Heart left ventricle (tissue), 16 donors: ENCODE measurements at places on chromosomes 7 and 10. TPM values are rescaled to one million over a fixed set of nuclear protein-coding genes. Genes with fewer than 3 reads are reported as not detected.

Gene SPDYE16
- total RNA-seq: not detected

Gene HYAL4
- total RNA-seq: 0.21 TPM

Gene TRPV6
- total RNA-seq: not detected

Gene HOXA9
- not detected for total RNA-seq

Gene ACBD7
- total RNA-seq: not detected

Gene NUDT5
- 12.2 TPM for total RNA-seq

Gene NXPH1
- not detected for total RNA-seq

Gene ANLN
- 0.88 TPM for total RNA-seq

Gene BTBD16
- total RNA-seq: 0.23 TPM

Gene LDB3
- 1,136 TPM for total RNA-seq

Gene LIPJ
- not detected for total RNA-seq

Gene AMPH
- 1.6 TPM for total RNA-seq

Gene MINDY3
- 21.0 TPM for total RNA-seq

Gene SH2D4B
- not detected for total RNA-seq

Gene MYO1G
- 0.79 TPM for total RNA-seq

Gene NKX6-2
- total RNA-seq: not detected

DNA sequence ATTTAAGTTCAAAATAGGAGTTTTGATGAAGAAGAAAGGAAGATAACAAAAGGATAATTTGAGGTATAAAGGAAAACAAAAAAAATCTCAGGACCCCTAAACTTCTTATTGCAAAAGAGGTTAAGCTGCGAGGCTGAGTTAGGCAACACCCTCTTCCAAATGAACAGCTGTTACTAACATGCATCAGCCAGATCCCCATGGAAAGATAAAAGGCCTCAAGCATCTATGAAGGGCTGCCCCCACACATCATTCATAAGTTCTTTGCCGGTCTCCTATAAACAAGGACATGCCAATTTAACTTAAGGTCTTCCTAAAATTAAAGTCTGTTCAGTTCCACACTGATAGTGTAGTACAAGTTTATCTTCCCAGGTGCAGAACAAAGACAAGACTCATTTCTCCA is 75.8 kb upstream of the IMMP2L start:
- DNase-seq: no peak

DNA sequence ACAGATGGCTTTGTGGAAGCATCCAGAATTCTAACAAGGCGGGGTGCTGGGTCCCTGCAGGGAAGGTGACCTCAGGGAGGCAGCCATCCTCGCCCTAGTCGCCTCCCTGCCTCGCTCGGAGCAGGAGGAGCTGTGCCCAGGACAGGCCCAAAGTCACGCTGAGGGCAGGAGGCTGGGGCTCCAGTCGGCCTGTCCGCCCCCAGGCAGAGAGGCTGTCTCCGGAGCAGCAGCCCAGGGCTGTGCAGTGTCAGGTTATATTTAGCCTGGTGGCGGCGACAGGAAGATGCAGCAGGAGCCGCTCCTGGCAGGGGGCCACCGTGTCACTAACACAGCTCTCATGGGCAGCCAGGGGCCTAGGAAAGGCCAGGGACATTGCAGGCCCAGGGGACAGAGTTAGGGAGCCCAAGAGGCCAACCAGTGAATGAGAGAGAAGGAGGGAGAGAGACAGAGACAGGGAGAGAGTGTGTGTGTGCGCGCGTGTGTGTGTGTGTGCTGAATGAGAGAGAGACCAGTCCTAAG is 13.5 kb downstream of the KCNH2 start:
- DNase-seq: peak; percentile 96

GRCh38 chr7:127858091-127858914 is 172.9 kb downstream of the LRRC4 start:
- DNase-seq: no peak

GRCh38 chr10:86579883-86580520 is 58.4 kb upstream of the WAPL start:
- no peak for DNase-seq

DNA sequence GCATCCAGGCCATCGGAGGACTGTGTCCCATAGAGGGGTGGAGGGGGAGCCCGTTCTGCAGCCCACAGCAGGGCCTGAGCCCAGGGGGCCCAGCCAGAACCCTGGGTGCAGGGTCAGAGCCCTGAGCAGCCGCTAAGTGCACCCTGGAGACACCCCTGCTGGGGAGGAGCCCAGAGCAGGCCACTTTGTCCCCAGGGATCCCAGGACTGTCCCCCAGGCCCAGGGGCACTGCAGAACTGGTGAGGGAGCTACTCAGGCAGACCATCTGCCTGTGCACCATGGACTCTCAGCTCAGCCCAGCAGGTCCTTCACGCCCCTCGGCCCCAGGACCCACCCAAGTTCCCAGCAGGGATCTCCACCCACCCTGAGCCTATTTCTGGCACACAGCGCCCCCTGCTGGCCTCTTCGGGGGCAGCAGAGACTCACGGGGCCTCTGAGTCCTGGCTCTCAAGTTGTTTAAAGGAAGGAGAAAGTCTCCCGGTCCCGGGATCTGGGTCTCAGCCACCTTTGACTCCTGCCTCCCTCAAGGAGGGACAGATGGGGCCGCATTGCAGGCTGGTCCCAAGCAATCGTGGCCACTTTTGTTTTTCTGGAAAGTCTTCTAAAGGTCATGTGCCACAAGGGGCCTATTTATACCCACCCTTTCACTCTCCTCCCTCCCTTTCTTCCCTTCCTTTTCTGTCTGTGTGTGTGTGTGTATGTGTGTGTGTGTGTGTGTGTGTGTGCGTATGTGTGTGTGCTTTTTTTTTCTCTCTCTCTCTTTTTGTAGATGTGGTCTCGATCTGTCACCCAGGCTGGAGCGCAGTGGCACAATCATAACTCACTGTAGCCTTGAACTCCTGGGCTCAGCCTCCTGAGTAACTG is 90.3 kb downstream of the MYL10 start:
- peak; percentile 59 for DNase-seq

DNA sequence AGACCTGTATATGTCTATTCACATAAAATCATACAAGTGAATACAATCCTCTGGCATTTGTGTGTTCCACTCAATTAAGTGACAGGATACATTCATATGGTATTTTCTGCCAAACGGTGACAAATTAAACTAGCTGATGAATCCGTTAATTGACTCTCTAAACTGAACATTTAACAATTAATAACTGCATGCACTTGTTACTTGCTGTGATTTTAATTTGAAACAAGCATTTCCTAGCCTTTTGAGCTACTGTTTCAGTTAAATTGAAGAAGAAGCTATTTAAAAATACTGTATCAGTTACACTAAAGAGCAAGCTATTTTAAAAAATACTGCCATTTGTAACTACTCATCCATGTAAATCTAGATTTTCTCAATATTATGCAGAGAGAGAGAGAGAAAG is 67.4 kb downstream of the HTR7 start:
- no peak for DNase-seq

DNA sequence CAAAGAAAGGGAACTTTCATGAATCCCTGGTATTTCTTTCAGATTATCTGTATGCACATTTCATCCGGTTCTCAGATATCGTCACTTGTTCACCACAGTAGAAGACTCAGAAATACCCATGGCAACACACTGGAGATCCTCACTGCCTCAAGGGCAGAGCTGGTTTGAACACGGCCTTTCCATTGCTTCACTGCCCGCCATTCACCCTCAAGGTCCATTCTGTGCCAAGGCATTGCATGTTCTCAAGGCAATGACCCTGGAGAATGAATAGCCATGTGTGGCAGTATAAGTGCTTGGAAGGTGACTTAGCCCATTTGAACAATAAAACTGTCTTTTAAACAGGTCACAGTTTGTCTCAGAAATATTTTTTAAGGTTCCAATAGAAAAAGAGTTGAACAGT is 606.5 kb downstream of the IPMK start:
- no peak for DNase-seq

- no peak for DNase-seq
Measured at GRCh38 chr7:148473703-148474480, 116.7 kb upstream of the C7orf33 start.

GRCh38 chr10:120989996-120990598 is 138.9 kb downstream of the WDR11 start:
- DNase-seq: no peak

DNA sequence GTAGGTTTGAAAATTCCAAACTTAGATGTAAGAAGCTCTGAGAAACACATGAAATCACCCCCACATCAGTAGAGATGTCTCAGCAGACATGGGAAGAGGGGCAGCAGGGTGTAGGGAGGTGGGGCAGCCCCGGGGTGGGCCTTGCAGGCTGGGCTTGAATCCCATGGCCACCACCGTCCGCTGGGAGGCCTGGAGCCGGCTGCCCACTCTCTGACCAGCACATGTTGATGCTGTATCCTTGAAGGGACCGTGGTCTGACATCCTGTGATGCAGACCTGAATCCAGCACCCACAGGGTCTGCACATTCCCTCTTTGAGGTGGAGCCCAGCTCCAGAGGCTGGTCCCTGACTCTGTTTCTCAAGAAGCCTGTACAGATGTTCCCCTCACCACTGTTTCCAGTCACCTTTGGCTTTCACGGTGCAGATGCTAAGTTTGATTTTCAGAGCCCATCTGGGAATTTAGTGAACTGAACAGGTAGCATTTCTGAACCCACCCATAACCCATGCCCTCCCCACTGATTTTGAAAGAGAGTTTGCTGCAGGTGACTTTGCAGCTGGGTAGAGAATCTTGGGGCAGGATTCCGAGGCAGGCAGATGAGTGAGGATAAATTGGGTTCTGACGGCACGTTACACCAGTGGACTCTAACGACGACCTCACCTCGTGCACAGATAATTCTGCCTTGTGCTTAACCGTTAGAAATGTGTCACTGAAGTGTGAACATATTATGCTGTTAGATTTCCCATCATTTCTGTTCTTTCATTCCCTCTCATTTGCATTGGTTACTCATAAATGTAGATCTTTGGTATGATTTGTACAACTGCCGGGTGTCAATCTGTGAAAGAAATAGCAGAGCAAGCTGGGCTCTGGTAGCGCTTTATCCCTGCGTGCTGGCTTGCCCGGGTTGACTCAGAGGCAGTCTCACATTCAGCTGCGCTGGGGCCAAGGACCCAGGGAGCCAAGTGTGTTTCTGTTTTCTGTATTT is 45.7 kb downstream of the IKZF1 start:
- DNase-seq: no peak

DNA sequence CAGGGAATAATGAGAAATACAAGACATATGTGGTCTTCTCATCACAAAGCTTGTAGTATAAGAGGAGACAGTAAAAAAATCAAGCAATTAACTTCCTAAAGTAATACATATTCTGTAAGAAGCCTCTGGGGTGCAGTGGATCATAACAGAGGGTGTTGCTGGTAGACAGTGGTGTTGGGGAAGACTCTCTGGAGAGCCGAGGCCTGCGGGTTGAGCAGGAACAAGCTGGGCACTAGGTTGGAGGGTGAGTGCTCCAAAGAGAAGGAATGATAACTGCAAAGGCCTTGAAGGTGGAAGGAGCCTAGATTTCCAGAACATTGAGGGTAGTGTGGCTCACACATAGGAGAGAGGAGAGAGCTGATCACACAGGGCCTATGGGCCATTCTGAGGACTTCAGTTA is 1.5 kb downstream of the GIMAP4 start:
- DNase-seq: no peak

GRCh38 chr10:117462816-117463544 is 79.6 kb upstream of the EMX2 start:
- DNase-seq: no peak

GRCh38 chr7:12369756-12370155 is 33.9 kb downstream of the VWDE start:
- no peak for DNase-seq

DNA sequence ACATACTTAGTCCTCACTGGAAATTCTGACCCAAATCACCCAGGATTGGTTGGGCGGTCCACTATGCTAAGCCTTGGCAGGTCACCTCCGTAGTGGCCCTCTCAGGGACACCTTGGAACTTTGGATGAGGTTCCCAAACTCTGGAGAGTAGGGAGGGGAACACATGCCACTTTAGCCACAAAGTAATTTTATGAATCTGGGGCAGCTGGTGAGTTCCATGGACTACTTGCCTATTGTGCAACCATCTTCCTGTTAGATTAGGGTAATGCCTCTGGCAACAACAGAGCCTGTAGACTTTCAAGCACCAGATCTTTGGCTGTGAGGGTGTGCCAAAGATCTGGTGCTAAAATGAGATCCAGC is 77.7 kb downstream of the ITGB8 start:
- no peak for DNase-seq

- no peak for DNase-seq
Measured at GRCh38 chr7:43785420-43785819, 26.9 kb downstream of the BLVRA start.

- no peak for DNase-seq
Measured at GRCh38 chr10:126616737-126617136, 53.8 kb downstream of the C10orf90 start.

DNA sequence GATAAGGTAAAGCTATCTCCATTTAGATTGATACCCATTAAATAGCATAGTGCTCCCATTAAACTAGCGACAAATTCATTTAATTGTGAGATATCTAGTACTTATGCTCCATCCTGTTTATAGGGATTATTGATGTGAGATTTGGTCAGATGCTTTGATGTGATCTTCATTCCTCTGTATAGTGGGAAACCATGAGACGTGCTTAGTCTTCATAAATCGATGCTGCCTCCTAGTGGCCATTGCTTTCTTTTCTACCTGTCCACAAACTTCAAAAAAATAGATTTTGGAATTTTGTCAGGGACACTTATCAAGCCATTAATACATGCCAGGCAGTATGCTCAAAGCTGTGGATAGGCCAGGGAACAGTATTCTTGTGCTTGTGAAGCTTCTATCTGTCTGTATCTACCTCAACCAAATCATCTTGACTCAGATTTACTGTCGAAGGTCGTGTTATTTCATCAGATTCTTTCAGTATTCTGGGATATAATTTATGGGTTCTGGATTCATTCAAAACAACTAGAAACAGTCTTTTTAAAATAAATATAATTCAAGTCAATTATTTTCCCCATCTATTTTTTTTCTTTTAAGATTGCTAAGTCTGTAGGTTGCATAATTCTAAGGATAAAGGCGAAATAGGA is 12.0 kb downstream of the LSM8 start:
- no peak for DNase-seq

DNA sequence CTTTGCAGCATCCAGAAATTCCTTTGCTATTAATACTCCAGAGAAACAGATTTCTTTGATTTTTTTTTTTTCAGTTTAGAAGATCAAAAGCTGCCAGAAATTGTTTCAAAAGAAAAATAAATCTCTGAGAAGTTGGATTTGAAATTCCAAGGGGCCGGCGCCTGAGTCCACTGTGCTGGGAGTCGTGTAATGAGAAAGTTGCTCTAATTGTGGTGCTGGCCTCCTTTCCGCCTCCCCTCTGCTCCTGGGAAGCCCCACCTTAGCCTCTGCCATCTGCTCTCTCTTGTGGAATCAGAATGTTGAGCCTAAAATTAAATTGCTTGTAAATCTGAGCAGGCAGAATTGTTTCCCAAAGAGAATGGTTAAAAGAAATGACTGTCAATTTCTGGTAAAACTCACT is 93.3 kb downstream of the EMX2 start:
- no peak for DNase-seq

GRCh38 chr7:48454750-48455192 is 283.5 kb downstream of the ABCA13 start:
- DNase-seq: no peak

- DNase-seq: no peak
Measured at GRCh38 chr10:3110782-3111620, 43.7 kb downstream of the PFKP start.

- DNase-seq: no peak
Measured at GRCh38 chr10:79417731-79418130, 27.7 kb downstream of the ZCCHC24 start.
